Activated naive CD4-positive, alpha-beta T cell treated with anti-CD3 and anti-CD28 coated beads, Interleukin-2, amount 10 ng/mL, durations not matched to agents 7 days and 5 days (primary cell): ENCODE measurements at places on chromosomes 6 and 20.

GRCh38 chr6:165178056-165178455 is 131.3 kb downstream of the C6orf118 start:
- no peak overlapping the region for H3K4me3 ChIP-seq
- no peaks in the 10 kb centered on the region for H3K36me3 ChIP-seq
- no peaks in the 10 kb centered on the region for H3K27me3 ChIP-seq
- DNase-seq = no peak
- H3K27ac ChIP-seq = no peak overlapping the region

- H3K27me3 ChIP-seq = peaks cover 7% of the 10 kb centered on the region
- H3K4me1 ChIP-seq = no peaks in the 10 kb centered on the region
- DNase-seq = no peak
- no peak overlapping the region for H3K4me3 ChIP-seq
- H3K36me3 ChIP-seq = no peaks in the 10 kb centered on the region
- no peak overlapping the region for H3K27ac ChIP-seq
Observed at GRCh38 chr6:7758456-7758855, 32.6 kb downstream of the BMP6 start.

DNA sequence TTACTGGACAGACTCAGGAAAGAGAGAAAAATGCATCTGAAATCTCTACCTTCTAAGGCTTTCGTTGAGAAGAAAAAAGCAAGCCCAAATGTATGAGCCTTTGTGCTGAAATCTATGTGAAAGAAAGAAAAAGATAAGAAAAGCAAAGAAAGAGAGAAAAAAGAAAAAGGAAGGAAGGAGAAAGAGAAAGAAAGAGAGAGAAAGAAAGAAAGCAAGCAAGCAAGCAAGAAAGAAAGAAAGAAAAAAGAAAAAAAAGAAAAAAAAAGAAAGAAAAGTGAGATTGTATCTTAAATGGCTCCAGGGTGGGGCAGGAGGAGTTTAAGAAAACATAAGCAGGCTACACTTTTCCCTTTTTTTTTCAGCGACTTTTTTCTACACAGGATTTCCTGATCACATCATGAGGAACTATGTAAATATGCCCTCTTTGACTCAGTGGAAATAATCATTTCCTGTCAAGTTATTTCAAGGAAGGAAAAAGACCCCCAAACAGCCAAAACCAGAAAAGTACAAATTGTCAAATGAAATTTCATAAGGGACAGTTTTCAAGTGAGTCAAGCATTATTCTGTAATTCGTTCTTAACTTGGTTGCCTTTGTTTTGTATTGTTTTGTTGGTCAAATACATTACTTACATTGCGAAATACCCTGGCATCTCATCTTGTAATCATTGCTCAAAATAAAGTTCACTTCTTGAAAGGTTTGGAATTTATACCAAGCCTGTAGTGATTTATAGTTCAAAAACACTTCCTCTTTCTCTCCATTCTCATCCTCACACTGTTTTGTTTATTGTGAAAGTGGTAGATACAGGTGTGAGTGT is 79.5 kb upstream of the RNF217 start:
- H3K36me3 ChIP-seq = no peaks in the 10 kb centered on the region
- peaks cover 11% of the 10 kb centered on the region for H3K4me1 ChIP-seq
- H3K4me3 ChIP-seq = no peak overlapping the region
- peaks cover 6% of the 10 kb centered on the region for H3K27me3 ChIP-seq
- H3K27ac ChIP-seq = no peak overlapping the region

DNA sequence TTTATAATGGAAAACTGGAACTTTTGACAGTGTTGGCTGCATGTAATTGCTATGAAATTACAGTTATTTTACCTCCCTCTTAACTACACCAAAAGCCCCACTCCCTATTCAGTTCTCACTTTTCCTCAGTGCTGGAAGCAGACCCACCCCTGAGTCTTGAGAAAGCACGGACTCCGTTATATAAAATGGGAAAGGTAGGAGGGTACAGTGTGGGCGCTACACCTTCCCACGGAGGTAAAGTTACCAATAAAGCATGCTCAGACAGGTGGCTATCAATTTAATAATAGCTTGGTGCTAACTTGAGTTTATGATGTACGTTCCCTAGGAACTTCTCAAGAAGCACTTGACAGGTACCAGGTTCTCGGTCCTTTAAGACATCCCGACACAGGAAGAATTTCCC is 59.0 kb downstream of the CLIC5 start:
- peaks cover 4% of the 10 kb centered on the region for H3K27me3 ChIP-seq
- no peak for DNase-seq
- no peaks in the 10 kb centered on the region for H3K4me1 ChIP-seq
- H3K27ac ChIP-seq = no peak overlapping the region

DNA sequence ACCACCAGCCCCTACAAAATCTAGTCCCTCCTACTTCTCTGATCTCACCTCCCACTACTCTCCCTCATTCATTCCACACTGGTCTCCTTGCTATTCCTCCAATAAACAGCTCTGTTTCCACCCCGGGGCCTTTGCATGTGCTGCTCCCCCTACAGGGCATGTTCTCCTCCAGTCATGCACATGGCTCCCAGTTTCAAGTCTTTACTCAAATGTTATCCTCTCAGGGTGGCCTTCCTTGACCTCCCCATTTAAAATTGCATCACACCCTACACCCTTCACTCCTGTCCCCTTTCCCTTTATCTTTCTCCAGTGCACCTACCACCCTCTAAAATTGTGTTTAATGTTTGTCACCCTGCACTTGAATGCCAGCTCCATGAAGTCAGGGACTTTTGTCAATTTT is 174.5 kb downstream of the MRPL14 start:
- no peaks in the 10 kb centered on the region for H3K4me1 ChIP-seq
- no peak overlapping the region for H3K27ac ChIP-seq

- peaks cover 95% of the 10 kb centered on the region for H3K27me3 ChIP-seq
- no peak for DNase-seq
- peaks cover 24% of the 10 kb centered on the region for H3K4me1 ChIP-seq
- H3K36me3 ChIP-seq = peaks cover 4% of the 10 kb centered on the region
Observed at GRCh38 chr20:2801286-2801728, 880 bp upstream of the CPXM1 start.

GRCh38 chr20:34127792-34128191 is 15.7 kb upstream of the EIF2S2 start:
- peaks cover 23% of the 10 kb centered on the region for H3K27me3 ChIP-seq
- H3K36me3 ChIP-seq = no peaks in the 10 kb centered on the region
- H3K4me3 ChIP-seq = no peak overlapping the region
- DNase-seq = no peak
- H3K27ac ChIP-seq = no peak overlapping the region

DNA sequence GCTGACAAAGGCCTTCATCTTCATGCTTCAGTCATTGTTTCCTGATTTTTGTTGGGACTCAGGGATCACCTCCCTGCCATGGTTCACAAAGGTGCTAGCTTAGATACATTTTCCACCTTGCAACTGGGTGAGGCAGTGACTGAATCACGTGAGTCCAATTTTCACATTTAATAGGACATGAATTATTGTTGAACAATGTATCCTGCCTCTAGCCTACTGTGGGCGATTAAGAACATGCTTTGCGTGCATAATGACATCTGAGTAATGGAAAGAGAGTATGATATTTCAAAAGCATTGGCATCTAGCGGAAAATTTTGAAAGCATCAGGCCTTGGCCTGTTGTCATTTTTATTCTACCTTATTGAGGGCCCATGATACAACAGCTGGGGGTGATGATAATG is 199.2 kb upstream of the JAG1 start:
- no peaks in the 10 kb centered on the region for H3K4me1 ChIP-seq
- H3K27me3 ChIP-seq = no peaks in the 10 kb centered on the region
- no peak overlapping the region for H3K27ac ChIP-seq
- H3K4me3 ChIP-seq = no peak overlapping the region

DNA sequence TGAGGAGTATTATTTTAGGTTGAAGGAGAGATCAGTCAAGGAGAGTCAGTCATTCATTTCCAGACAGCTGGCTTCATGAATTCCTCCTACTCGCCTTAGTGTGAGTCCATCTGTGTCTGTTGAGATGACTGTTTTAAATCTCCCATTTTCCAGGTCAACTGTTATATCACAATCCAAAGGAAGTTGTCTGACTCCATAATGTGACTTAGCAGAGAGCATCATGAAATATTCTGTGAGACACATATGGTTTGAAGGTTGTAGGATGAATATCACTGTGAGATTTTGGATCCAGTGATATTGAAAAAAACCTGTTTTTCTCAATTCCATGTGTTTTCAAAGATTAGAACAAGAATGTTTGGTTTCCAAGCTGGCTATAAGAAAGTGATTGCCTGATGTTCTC is 530.2 kb upstream of the MAN1A1 start:
- no peak for DNase-seq
- no peaks in the 10 kb centered on the region for H3K36me3 ChIP-seq
- H3K4me1 ChIP-seq = no peaks in the 10 kb centered on the region

GRCh38 chr6:147548921-147549475 is 40.5 kb downstream of the SAMD5 start:
- H3K27ac ChIP-seq = no peak overlapping the region
- H3K27me3 ChIP-seq = no peaks in the 10 kb centered on the region
- no peak for DNase-seq

- H3K27me3 ChIP-seq = no peaks in the 10 kb centered on the region
- H3K4me3 ChIP-seq = no peak overlapping the region
- DNase-seq = no peak
- H3K27ac ChIP-seq = no peak overlapping the region
- peaks cover 21% of the 10 kb centered on the region for H3K36me3 ChIP-seq
- no peaks in the 10 kb centered on the region for H3K4me1 ChIP-seq
Observed at GRCh38 chr6:88611721-88612120, 351.7 kb downstream of the RNGTT start.

DNA sequence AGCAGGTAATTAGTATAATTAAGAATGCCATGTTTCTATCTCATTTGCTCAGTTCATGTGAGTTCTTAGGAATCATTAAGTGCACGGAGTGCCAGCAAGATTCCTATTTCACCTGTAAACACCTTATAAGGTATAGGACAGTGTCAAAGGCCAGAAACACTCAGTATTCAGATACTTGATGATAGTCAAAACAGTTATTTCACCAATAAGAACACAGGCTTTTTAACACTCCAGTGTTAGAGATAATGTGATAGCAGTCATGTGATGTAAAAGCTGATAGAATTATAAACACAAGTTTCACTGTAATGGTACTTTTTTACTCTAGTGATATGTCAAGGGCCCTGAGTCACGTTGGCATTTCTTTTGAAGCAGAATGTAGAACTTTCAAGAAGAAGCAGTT is at the start of gene GPRC6A:
Gene GPRC6A (minus strand): TSS at position 101 of the 400 bp plus-strand sequence. CDS start 70 bp downstream, at position 31.
- H3K4me3 ChIP-seq = no peak within 1 kb of the TSS
- no peaks in the 10 kb centered on the region for H3K27me3 ChIP-seq
- no peaks in the 10 kb centered on the region for H3K36me3 ChIP-seq
- no peak within 1 kb of the TSS for H3K27ac ChIP-seq

- no peaks in the 10 kb centered on the region for H3K36me3 ChIP-seq
- no peak overlapping the region for H3K27ac ChIP-seq
- no peak overlapping the region for H3K4me3 ChIP-seq
- no peak for DNase-seq
- H3K27me3 ChIP-seq = no peaks in the 10 kb centered on the region
Observed at GRCh38 chr6:14549304-14549770, 431.8 kb downstream of the CD83 start.

DNA sequence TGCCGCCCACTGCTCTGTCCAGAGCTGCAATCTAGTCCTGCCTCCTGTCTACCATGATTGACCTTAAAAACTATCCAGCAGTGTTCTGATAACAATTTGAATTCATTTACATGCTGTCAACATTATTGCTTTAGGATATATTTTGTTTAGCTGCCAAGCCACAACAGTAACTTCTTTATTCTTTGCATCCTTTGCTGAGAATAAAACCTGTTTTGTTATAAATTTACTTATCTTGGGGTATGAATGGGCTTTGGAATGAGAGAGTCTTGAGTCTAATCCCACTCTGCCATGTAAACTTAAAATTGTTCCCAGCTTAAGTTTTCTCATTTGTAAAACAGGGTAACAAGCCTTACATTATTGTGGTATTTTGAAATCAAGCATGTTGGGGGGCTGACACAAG is 116.4 kb downstream of the FLRT3 start:
- H3K36me3 ChIP-seq = no peaks in the 10 kb centered on the region
- no peak overlapping the region for H3K4me3 ChIP-seq
- no peaks in the 10 kb centered on the region for H3K4me1 ChIP-seq
- H3K27ac ChIP-seq = no peak overlapping the region
- H3K27me3 ChIP-seq = no peaks in the 10 kb centered on the region

DNA sequence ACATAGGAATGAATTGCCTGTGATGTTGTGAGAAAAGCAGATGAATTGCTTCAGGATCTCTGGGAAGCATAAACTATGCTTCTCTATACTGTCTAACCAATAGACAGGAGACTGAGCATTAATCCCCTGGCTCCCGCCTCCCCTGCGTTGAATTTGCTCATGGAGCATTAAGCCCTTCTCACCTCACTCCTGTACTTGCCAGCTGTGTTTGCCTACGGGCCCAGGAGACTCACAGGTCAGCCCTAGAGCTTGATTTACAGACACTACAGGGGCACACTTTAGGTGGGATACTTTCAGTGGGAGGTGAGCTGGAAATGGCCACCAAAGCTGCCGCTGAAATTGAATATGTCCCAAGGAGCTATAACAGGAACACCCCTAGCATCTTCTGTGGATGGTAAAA is 418.7 kb downstream of the CBLN4 start:
- no peak for DNase-seq
- no peaks in the 10 kb centered on the region for H3K4me1 ChIP-seq

- no peaks in the 10 kb centered on the region for H3K36me3 ChIP-seq
- H3K27ac ChIP-seq = no peak overlapping the region
- DNase-seq = peak; percentile 39
- no peaks in the 10 kb centered on the region for H3K4me1 ChIP-seq
- H3K27me3 ChIP-seq = peaks cover 58% of the 10 kb centered on the region
- H3K4me3 ChIP-seq = no peak overlapping the region
Observed at GRCh38 chr20:63234693-63235398, 859 bp upstream of the BIRC7 start.

GRCh38 chr20:45229264-45230056 is 8.3 kb downstream of the SEMG2 start:
- H3K27me3 ChIP-seq = peaks cover 40% of the 10 kb centered on the region
- no peaks in the 10 kb centered on the region for H3K36me3 ChIP-seq
- DNase-seq = peak; percentile 65
- H3K4me1 ChIP-seq = no peaks in the 10 kb centered on the region
- H3K4me3 ChIP-seq = no peak overlapping the region

DNA sequence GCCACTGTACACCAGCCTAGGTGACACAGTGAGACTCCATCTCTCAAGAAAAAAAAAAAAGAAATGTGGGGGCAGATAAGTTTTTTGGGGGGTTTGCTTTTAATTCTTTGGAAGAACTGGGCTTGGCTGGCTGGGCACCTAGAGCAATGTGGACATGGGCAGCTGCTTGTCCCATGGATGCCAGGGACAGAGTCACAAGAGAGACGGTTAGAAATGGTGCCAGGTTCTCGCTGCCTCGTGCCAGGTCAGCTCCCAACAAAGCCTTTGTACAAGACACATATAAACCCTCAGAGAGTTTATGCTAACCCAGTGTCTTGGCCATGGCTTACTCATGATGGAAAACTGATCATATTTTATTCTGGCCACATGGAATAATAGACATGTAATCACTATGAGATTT is 76.2 kb upstream of the ESR1 start:
- H3K4me3 ChIP-seq = no peak overlapping the region
- peaks cover 7% of the 10 kb centered on the region for H3K27me3 ChIP-seq
- no peak for DNase-seq
- no peak overlapping the region for H3K27ac ChIP-seq
- H3K4me1 ChIP-seq = no peaks in the 10 kb centered on the region
- peaks cover 11% of the 10 kb centered on the region for H3K36me3 ChIP-seq
